ENCODE measurements at places on chromosomes 7 and 10. TPM values are rescaled to one million over a fixed set of nuclear protein-coding genes. Genes with fewer than 3 reads are reported as not detected.
A peak's percentile ranks its signal among the peaks of the same experiment; 100 is the strongest.

- DNase-seq, result no peak
Observed at GRCh38 chr10:74282151-74282847, 131.3 kb downstream of the ADK start.

LRRC4 gene
- polyA plus RNA-seq, result 0.08 TPM

TAF5 gene
- 3.1 TPM for polyA plus RNA-seq

DNA sequence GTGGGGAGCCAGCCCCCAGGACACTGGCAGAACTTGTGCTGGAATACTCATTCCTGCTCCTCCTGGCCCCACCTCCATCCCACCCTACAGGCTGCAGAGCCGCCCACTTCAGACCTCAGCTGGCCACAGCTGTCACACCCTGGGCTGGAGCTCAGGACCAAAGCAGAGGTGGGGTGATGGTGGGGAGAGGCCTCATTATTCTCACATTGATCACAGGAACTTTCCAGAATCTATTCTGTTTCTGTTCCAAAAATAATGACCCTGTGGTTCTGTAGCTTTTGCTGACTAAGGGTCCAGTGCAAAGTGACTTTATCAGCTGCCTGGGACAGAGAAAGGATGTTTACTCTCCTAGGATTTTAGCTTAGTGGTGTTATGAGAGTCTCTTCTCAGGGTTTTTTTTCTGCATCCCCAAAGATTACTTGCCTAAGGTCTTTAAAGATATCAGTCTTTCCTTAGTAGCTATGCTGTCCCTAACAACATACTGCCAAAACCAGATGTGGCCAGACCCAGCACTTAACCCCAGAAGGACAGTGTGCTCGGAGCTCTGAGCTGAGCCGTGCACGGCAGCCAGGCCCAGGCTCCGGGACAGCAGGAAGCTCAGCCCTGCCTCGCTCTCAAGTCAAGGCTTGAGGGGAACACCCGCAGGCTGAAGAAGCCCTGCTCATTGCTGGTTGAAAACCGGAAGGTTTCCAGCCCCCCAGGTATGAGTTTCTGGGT is 223.3 kb downstream of the MLLT10 start:
- no peak for DNase-seq

BICC1 gene
- polyA plus RNA-seq, result not detected

GRCh38 chr10:28738200-28738599 is 60.9 kb downstream of the BAMBI start:
- no peak for DNase-seq

MRLN gene
- not detected for polyA plus RNA-seq

DNA sequence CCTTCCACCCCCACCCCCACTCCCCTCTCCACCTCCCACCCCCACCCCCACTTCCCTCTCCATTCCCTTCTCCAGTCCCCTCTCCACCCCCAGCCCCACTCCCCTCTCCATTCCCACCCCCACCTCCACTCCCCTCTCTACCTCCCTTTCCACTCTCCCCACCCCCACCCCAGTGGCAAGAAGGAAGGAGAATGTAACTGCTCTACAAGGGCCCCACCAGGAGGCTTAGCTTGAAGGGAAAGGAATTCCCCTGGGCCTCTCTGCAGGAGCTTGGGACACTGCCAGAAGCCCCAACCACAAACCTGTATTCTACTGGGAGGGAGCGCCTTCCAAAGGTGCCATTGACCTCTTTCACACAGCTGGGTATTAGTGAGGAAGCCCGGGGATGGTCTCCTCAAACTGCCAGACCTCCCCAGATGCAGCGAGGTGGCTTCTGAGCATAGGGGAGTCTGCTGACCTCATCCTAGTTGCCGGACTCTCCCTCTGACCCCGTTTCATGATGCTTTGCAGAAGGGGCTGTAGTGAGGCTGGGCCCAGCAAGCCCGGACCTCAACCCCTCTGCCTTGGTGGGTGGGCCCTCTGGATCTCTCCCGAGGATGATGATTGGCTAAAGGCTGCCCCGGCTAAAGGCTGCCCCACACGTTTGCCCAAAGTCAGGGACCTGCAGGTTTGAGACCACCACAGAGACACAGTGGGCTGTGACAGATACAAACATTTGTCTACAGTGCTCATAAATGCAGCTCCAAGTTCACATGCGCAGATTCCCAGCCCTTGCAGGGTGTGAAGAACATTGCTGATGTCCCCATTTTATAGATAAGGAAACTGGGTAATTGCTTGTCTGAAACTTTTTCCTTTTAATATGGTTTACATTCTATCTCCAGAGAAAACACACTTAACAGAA is 2.9 kb downstream of the DEPP1 start:
- DNase-seq, result no peak

DNA sequence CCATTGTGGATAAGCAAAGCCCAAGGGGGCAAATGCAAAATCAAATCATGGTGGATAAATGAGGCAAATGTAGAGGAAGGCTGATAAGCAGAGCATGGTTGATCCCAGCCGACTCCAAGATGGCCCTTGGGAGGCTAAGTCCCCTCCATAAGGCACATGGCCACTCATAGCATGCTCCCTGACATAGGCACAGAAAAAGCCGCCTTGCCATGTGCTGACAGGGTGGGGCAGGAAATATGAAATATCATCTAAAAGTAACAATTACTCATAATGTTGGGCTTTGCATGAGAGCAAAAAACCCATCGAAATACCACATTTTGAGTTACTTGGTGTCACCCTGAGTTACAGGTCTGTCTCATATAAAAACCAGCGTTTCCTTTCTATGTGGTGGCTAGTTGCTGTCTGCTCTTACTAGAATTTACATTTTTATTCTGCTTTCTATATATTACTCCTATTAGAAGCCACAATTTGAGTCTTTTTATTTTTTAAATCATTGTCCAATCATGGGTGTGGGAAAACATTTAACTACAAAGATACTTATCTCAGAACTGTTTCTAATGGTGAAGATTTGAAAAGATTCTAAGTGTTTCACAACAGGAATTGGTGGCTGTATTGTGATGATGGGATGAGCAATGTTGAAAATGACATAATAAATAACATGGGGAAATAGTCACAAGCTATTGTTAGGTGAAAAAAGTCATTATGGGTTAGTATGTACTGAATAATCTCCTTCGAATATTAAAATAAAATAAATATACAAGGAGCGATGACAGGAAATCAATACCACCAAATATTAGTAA is 102.7 kb downstream of the CUBN start:
- peak; percentile 76 for DNase-seq

- no peak for DNase-seq
Observed at GRCh38 chr10:71975087-71975870, 11.1 kb downstream of the CHST3 start.

GHRHR gene
- not detected for polyA plus RNA-seq

DNA sequence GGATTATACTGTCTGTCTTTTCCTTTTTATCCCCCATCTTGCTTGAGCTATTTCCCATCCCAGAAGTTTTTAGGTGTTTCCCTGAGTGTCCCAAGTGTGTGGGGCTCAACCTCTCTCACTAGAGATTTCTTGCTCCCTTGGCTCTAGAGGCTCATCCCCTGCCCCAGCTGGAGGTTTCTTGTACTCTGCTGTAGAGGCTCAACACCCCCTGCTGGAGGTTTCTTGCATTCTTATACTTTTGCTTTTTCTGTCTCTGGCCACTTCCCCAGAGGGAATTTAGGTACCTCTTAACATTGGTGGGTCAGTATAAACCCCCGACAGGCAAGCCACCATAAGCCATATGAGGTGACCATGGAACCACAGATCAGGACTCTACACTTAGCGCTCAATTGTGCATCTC is 114.2 kb upstream of the FAM3C start:
- DNase-seq, result no peak

HOXA11 gene
- polyA plus RNA-seq, result not detected

- no peak for DNase-seq
Observed at GRCh38 chr10:93113042-93113441, 39.3 kb downstream of the CYP26A1 start.

- DNase-seq, result no peak
Observed at GRCh38 chr7:154776350-154776749, 226.6 kb downstream of the PAXIP1 start.

- no peak for DNase-seq
Observed at GRCh38 chr7:74429153-74429747, 24.5 kb upstream of the GTF2IRD1 start.

PLXDC2 gene
- polyA plus RNA-seq, result 9.6 TPM

DNA sequence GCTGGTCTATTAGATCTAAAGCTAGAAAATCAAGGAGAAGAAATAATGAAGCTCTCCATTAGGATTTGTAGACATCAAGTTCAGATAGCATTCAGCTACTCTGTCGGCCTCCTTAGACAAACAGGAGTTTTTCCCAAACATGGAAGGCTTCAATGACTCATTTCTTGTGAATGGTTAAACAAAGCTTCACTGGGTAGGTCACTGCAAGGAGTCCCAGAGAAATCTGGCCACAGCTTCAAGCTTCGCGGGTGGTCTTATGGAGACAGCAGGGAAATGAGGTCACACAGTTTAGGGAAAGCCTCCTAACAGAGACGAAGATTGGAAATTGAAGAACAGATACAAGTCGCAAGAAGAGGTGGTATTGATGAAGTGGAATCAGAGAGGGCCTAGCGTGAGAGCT is 22.6 kb upstream of the LRRC72 start:
- DNase-seq, result no peak

GRCh38 chr7:117296066-117296465 is 26.8 kb downstream of the WNT2 start:
- DNase-seq, result no peak

RAB19 gene
- not detected for polyA plus RNA-seq

DNA sequence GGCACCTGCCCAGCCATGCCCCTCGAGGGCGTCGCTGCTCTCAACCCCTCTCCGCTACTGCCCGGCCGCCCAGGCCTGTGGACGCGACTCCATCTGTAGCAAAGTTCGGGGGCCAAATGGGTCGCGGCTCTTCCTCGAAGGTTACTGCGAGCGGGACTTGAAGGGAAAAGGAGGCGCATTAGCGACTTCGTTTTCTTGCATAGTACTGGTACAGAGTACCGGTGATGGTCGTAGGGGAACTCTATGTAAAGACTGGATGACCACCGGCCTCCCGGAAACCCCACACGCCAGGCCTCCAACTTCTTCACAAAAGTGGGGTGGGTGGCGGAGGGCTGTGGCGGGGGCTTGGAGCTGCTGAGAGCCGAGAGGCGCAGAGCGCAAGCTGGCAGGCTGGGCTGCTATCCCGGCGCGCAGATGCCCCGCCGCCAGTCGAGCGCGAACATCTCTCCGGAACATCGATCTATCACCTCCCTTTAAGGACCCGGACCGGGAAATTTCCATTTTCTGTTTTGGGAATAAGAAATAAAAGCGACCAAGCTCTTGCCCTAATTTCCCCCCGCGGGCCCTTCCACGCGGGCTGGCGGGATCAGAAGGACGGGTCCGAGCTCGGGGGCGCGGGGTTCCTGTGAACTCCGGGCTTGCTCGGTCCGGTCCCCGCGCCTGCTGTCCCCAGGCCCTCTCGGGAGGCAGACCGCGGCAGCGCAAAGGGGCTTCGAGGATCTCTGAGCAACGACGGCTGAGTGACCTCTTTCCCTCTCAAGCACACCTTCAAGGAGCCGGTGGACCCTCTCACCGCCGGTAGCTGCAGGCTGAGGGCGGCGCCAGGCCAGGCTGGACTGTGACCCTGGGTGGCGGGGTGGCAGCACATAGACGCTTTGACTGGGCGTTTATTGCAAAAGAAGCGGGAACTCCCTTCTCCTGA is 12.2 kb upstream of the FEZF1 start:
- DNase-seq, result no peak

DNA sequence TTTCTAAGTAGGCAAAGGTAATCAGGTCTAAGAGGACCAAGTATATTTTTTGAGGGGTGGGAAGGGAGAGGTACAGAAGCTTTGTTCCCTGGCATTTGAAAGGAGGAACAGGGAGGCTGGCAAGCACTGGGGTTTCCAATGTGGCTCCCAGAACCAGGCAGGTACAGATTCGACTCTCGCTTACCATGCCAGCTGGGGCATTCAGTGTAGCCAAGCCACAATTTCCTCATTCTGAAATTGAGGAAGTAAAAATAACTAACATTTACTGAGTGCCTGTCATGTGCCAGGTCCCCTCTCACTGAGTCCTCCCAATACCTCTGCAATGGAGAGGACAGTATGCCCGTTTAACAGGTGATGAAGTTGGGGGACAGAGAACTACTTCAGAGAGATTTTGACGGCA is 45.9 kb upstream of the BET1 start:
- DNase-seq, result no peak

ERLIN1 gene
- polyA plus RNA-seq, result 3.8 TPM

- no peak for DNase-seq
Observed at GRCh38 chr7:101882595-101883564, 65.5 kb downstream of the CUX1 start.

- no peak for DNase-seq
Observed at GRCh38 chr7:26309089-26309488, 17.4 kb downstream of the SNX10 start.

EMX2 gene
- polyA plus RNA-seq, result not detected

DNA sequence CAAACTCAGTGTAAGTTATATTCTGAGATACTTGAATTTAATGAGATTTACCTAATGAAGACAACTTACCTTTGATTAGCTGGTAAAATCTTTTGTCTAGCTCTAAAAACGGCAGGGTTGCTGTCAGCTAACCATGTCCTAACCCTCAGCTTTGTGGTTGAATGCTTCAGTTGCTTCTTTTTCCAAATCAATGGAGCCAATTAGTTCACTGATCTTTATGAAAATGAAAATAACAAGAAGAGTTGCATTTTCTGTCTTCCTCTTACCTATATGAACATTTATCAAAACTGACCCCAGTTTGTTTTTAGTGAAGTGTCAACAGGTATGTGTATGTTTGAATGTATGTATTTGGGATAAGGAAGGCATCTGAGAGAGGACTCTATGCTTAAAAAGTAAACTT is 253.1 kb upstream of the MTPN start:
- DNase-seq, result no peak

DNA sequence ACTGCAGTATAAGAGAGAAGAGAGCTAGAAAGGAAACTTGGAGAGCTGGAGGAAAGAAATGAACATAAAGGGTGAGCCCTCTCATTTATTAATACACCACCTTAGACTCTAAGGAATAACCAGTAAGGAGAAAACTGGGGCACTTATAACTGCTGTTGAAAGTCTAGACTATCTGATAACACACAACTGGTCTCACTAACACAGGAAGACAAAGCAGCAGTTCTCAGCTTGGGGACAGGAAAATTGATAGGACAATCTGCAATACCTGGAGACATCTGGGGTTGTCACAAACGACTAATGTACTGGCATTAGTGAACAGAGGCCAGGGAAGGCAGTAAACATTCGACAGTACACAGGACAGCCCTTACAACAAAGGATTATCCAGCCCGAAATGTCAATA is 6.8 kb downstream of the ELMO1 start:
- no peak for DNase-seq

MARVELD1 gene
- 0.19 TPM for polyA plus RNA-seq

GRCh38 chr10:123970207-123970926 is 78.8 kb upstream of the CPXM2 start:
- no peak for DNase-seq

GRCh38 chr10:24556750-24557742 is 166.6 kb downstream of the ARHGAP21 start:
- peak; percentile 23 for DNase-seq

CISD1 gene
- 47.1 TPM for polyA plus RNA-seq

GRCh38 chr7:32900433-32900995 is 9.0 kb upstream of the KBTBD2 start:
- DNase-seq, result no peak

GRCh38 chr7:94398841-94399240 is 4.1 kb downstream of the COL1A2 start:
- DNase-seq, result no peak

All from immature natural killer cell (primary cell).